ENCODE measurements at places on chromosomes 5 and 9.

GRCh38 chr5:142098931-142099330 is 9.6 kb upstream of the NDFIP1 start:
- DNase-seq, result no peak

DNA sequence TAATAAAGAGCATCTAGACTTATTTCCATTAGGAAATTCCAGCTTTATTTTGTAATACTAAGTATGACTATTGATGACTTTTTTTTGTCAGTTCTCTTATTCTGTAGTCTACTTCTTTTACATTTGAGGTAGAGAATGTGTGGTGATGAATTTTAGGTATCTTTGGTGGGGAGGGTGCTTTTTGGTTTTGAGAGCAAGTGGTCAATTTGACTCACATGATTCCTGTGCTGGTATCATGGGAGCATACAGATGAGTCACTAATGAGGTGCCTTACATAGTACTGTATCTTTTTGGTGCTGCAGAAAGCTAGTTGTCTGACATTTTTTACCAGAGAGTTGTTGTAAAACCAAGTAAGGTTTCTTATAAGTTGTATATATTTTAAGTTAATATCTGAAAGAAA is 35.3 kb downstream of the ERBIN start:
- DNase-seq, result peak; percentile 66

DNA sequence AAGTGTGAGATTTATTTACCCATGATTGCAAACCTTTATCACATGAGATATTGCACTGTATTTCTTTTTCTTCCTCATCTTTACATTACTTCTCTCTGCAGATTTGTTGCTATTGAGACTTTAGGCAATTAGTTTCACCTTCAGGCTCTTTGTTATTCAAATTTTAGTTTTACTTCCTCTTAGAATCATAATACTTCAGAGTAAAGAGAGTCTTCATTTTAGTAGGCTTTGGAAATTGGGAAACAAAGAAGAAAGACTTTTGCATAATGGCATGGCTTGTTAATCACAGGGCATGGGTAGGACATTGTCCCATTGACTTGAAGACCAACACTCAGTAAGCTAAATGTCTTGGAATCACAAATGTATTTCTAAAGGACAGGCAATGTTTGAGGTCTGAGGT is 1.2 kb upstream of the PCDHGA5 start:
- DNase-seq, result no peak

DNA sequence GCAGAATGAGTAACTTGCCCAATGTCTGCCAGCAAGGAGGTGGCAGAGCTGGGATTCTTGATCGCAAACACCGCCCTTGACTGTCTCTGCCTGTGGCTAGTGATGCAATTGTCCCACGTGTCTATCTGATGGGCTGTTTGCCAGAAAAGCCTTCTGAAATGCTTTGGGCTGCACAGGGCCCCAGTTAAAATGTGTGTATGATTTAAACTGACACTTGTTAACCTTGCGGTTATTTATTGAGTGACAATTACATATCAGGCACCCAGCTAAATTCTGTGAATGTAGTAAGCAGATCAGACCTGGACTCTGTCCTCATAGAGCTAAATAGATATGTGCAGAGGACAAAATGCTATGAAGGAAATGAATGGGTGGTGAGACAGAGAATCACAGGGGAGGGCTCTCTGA is 11.6 kb upstream of the IL12B start:
- DNase-seq, result peak; percentile 84

GRCh38 chr5:115940080-115940810 is 22.0 kb upstream of the LVRN start:
- DNase-seq, result no peak

DNA sequence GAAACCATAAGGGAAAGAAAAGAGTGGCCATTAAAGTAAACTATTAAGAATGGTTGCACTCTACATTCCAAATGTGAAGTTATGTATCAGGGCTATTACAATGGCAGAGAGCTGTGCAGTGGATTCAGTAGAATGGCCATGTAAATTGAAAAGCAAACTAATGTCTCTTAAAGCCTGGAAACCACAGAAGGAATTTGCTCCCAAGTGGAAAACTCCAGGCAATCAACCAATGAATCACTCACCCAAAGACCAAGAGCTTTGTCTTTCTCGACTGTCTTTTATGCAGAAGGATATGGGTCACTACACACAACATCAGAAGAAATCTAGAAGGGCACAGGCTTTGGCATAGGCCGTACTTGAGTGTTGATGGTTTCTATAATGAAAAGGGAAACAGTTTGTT is 114.9 kb downstream of the TLE1 start:
- peak; percentile 97 for DNase-seq

DNA sequence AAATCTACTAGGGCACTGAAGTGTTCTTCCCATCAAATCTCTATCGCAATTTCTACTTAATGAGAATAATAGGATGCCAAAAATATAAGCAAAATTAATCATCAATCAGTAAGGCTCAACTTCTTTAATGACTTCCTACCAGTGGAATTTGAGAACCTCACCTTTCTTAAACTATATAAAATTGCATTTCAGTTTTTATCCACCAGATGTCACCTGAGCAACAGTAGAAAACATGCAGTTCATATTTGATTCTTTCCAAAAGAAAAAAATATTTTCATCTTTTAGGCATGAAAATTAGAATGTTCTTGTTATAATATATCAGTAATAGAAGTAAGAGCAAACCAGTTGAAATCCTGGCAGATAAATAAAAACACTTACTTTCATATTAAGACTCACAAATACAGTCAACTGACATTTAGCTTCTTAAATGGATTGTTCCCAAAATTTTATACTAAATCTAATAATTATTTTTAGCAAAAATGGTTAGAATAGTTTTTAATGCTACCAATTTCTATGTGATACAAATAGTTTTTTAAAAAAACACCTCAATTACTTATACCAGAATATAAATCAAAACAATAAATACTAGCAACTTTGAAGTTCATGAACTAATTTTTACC is 13.4 kb upstream of the CCDC112 start:
- DNase-seq, result peak; percentile 65

DNA sequence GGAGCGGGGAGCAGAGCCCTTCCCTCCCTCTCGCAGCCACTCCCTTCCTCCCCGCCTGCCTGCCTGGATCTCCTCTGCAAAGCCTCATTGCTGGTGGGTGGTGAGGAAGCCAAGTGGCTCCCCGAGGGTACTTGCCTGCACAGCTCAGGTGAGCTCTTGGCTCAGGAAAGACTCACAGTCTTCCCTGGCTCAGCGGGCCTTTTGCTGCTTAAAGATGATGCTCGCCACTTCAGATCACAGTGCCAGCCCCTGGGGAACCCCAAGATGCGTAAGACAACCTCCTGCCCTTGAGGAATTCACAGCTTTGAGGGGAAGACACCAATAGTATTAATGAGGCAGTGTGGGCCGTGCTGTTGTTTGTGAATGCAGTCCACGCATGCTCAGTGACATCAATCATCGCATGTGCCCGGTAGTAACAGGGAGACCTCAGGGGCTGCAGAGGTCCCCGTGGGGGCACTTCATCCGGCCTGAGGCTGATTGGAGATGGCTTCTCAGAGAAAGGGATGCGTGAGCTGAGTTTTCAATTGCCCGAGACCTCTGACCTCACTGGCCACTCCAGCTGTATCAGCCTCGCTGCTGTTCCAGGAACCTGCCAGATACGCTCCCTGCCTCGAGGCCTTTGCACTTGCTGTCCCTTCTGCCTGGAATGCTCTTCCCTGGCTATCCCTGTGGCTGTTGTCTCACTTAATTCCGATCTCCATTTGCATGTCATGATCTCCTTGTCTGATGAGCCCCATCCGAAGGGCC is 36.8 kb downstream of the ERGIC1 start:
- peak; percentile 50 for DNase-seq

DNA sequence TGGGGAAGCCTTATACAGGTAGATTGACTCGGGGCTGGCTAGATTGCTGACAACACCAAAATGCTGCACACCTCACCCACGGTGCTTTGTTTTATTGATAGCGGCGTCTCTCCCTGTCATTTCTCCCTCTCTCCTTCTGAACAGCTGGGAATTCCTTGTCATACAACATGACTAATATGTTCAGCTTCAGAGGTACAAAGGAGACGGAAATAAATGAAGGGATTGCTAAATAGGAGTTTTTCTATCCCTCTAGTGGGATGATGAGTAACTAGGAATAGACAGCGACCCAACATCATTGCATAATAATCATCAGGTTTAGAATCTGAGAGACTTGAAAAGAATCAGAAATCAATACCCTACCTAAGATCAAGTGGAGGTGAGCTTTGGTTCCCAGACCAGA is 337.7 kb upstream of the PANK3 start:
- DNase-seq, result peak; percentile 80

DNA sequence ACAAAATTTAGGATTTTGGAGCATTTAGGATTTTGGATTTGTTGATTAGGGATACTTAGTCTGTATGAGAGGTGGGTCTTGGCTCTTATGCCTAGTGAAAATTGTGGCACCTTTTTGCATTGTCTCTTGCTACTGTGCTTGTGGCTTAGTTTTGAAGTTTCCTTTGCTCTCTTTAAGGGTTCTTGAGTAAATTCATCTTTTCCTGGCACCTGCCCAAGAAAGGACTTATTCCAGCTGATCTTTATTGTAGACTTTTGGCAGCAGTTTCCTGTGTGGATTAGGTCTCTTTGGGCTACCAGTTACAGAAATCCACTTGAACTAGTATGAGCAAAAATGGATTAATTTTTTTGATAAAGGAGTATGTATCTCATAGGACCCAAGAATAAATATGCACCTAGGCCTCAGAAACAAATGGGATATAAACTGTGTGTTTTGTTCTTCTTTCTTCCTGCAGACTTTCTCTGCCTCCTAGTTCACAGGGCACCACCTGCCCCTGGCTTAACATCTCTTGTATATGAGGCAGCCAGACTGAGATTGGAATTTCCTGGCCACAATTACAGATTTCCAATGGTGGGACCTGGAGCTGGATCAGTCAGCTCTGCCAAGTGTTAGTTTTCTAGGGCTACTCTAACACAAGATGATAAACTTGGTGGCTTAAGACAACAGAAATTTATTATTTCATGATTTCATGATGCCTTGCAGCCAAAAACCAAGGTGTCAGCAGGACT is 44.6 kb downstream of the FOCAD start:
- DNase-seq, result peak; percentile 2

GRCh38 chr9:124038790-124039633 is 27.4 kb downstream of the LHX2 start:
- DNase-seq, result no peak

DNA sequence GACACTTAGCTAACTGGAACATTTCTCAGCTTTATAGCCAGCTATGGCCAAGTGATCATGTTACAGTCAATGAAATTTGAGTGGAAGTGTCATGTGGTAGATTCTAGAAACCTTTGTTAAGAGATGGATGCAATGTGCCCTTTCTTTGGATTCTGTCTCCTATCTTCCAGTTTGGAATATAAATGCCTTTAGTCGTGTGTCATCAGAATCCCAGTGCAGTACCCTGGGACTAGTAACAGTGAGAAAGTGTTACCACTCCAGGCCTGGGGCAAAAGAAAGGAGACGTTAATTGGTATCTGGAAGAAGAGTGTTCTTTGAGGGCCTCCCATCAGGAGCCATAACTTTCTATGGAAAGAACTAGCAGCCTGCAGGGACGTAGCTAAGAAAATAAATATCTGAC is 149.6 kb downstream of the SNX18 start:
- no peak for DNase-seq

- DNase-seq, result peak; percentile 64
Observed at GRCh38 chr9:84862810-84863287, 193.3 kb downstream of the NTRK2 start.

DNA sequence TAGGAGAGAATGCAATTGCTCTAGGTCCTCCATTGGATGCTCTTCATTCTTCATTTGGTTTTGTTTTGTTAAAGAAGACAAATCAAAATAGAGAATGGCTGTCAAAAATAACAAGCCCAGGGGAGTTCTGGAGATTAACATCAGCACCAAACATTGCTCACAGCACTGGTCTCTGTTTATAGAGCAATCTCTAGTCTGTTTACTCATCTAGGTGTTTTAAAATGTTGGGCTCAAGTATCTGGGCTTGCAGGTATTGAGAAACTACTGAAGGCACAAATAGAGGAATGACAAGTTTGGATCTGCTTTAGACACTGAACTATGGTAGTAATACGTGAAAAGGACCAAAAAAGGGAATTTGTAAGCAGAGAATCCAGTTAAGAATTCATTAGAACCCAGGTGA is 77.0 kb upstream of the TMC1 start:
- DNase-seq, result no peak

- no peak for DNase-seq
Observed at GRCh38 chr5:109756543-109757185, 66.9 kb downstream of the MAN2A1 start.

DNA sequence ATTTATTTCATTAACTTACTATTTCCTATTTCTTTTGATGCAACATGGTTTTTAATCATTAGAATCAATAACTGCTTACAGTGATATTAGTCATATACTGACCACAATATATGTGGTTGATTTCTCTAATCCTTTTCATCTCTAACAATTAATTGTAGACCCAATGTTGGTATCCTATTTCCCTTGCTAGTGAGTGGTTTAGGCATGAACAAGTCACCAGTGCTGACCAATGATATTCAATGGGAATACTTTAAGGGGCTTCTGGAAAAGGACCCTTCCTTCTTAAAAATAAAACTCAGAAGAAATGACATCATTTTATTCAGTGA is 672.4 kb upstream of the GRAMD2B start:
- no peak for DNase-seq

DNA sequence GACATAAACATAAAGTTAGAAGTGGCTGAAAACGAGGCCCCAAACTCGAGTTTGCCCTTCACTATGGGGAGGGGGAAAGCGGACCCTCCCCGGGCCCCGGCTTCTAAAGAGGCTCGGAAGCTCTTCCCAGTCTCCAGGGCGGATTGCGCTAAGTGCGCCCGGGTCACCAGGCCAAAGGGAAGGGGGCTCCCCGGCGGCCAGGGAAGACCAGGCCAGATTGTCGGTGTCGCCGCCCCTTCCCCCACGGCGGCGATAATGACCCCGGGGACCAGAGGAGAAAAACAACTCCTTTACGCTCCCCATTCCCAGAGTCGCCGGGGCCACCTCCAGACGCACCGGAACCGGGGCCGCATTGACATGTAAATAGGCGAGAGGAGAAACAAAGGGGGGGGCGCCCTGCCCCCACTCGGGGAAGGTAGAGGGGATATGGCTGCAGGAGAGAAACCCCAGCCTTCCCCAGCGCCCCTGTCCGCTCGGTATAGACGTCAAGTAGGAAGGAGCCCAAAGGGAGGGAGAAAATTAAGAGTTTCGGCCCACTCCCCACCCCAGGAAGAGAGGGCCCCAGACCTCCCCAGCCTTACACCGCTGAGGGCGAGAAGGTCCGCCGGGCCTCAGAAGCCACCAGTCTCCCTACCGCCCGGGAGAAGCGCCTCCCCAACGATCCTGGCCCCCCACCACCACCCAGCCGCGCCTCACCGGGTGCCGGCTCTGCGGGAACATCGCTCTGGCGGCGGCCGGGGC is 1.7 kb downstream of the TLE1 start:
- DNase-seq, result no peak

GRCh38 chr5:14830210-14831005 is 41.2 kb downstream of the ANKH start:
- no peak for DNase-seq
